ENCODE measurements at places on chromosomes 3 and 15.

DNA sequence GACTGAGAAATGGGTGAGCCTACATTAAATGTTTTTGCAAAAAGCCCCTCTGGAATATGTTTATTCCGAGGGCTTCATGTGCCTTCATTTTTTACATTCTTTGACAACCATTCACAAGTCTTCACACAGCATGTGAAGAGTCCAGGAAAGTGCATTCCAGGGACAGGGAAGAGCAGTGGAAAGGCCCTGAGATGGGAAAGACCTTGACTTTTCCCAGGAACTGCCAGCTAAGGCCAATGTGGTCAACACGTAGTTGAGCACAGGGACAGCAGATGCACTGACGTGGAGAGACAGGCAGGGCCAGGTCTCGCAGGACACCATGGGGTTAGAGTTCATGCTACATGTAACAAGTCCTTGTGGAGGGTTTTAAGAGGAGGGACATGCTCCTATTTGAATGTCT lies 21.7 kb downstream of the SSR3 start:
- DNase-seq: no peak

DNA sequence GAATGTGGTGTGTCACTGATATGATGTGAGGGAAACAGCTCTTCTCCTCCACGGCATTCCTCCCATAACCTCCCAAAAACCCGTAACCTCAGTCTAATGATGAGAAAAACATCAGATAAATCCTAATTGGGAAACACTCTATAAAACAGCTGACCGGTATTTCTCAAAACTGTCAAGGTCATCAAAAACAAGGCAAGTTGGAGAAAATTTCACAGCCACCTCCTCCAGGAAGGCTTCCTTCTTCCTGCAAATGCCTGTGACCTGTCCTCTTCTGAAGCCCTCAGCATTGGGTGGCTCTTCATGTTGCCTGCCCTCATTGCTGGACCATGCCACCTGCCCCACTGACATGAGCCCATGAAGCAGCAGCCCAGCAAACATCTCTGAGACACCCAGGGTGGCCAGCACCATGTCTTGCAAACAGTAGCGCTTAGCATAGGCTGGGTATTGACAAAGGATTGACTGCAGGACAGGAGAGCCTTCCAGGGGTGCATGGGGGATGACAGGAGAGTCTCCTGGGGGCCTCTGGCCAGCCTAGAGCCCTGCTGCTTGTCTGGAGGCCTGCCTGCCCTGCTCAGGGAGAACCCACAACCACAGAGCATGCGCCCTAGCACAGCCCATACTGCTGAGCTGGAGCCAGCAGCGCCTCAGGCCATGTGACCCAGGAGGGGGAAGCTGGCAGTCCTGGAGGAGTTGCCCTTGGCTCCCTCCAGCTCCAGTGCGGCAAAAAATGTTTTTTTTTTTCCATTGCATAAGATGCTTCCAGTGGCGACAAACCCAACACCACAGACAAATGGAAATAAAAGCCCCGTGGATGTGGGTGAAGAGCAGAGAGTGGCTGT lies 49.7 kb downstream of the XXYLT1 start:
- no peak for DNase-seq

DNA sequence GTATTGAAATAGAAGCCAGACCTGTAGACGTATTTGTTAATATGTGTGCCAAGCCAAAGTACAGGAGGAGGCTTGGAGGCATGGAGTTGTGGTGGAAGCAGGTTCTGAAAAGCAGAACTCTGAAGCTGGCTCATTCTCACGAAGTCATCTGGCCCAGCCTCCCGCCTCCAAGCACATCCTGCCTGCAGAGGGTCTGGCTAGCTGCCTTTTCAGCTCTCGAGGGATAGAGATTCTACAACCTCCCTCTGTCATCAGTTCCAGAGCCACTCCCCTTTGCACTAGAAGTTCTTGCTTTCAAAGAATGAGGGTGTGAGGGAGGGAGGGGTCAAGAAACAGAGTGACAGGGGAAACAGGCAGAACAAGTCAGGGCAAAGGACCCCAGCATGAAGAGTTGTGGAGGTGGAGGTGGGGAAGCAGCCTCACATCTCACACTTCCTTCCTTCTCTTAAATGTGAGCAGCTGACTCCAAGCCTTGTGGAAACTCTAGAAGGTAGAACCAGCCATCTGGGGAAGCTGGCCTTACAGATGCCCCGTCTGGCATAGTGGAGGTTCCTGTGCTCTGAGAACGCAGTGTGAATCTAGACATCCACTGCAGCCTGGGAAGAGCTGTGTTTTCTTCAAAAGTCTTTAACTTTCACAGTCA lies 95.3 kb downstream of the SLC49A4 start:
- no peak for DNase-seq

- no peak for DNase-seq
Observed at GRCh38 chr3:36960502-36960901, 15.6 kb upstream of the TRANK1 start.

DNA sequence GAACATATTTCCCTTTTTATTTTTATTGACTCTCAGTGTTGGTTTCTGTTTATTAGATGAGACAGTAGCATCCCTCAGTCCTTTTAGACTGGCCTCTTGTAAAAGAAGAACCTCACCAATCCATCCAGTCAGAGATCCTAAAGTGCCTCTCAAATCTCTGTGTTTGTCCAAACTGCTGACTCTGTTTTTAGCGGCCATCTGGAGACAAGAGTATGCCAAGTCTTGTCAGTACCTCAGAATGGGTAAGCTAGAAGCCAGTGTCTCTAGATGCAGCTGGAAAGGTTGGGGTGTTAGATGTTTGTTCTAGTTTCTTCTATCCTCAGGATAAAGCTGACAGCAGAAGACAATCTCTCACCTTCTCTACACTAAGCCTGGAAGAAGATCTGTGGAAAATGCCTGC lies 537.7 kb upstream of the ZNF385D start:
- no peak for DNase-seq

DNA sequence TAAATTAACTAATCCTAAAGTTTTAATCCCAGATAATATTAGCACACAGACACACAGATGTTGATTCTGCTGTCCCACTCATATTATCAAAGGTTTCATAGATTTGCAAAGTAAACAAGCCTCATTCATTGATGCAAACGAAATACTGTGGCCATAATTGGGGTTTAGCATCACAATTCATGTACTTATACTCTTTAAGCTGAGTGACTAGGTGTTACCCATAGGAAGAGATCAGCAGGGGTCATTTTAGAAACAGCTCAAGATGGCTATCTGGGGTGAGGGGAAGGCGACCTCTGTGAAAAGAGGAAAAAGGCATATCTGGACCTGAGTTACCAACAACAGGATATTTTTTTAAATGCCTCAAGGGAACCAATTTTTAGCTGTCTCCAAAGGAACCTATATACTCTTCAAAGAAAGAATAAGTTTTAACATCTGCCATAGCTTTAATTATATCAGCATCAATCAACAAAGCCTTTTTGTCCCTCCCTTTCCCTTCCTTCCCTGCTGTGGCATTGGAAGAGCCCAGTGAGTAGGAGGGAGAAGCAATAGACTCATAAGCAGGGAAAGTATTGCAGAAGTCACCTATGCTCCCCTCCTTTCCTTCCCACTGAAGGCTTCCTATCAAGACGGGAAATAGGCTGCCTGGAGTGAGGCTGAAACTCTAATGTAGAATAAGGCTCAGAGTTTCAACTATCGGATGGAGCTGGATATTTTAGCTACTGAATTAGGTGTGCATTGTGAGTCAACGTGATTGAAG lies 553.4 kb downstream of the ZIC1 start:
- no peak for DNase-seq

DNA sequence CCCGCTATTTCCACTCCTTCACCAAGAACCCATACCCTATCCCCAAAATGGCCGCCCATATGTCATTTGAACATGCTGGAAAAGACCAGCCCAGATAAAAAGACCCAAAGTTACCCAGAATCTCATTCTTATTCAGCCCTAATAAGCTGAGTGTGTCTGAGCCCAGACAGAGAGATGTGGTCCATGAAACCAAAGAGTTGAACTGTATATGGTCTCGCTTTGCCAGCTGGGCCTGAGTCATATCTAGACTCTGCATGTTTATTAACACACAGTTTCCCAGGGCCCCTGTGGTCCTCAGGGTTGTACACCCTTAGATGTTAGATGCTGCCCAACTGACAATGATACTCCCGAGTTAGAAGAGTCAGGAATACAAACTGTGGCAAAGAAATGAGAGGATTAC lies 201.9 kb upstream of the STRIT1 start:
- no peak for DNase-seq

GRCh38 chr15:48374472-48374871 lies 43.2 kb downstream of the DUT start:
- DNase-seq: no peak

- DNase-seq: no peak
Observed at GRCh38 chr3:188860147-188860546, 311.6 kb upstream of the TPRG1 start.

DNA sequence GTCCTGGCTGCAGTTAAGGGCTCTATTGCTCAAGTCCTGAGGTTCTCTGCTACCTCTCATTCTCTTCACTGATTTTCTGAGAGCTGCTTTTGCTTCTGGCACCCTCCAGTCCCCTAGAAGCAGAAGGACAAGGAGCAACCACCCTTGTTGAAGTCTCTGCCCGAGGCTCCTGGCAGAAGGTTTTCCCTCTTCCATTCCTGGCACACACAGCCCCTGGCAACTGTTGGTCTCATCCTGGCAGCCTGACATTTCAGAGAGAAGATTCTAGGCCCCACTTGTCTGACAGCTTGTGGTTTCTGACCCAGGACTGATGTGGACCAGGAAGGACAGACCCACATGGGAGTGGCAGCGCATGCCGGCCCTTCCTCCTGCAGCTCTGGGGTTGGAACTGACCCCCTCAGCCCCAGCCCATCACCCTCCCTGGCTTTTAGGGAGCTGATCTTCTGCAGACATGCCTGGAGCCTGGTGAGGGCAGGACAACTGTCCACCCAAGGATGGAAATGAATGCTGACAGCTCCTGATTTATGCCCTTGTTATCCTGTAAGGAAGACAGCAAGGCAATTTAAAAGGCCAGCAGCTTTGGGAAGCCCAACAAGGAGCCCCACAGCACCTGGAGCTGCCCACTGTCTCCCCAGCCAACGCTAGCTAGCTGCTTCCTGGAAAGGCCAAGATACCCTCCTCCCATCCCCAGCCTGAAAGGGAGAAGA lies 13.0 kb upstream of the NTRK3 start:
- DNase-seq: no peak

- DNase-seq: no peak
Observed at GRCh38 chr3:188217726-188218125, 63.8 kb downstream of the LPP start.

DNA sequence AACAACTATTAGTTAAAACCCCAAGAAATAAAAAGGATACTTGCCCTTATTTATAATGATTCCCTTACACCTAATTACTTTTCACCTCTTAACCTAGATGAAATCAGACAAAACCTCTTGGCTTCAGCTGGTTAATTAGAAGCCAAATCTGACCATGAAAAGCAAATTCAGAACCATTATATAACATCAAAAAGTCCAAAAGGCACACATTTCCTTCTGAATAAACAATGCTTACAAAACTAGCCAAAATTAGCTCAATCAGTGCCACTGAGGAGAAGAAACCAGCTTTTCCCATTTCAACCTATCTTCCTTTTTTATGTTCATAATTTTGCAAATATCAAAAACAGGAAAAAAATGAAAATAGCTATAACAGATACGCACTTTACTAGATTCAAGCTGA lies 3.2 kb downstream of the EHHADH start:
- DNase-seq: no peak

- no peak for DNase-seq
Observed at GRCh38 chr3:23038471-23038870, 164.7 kb upstream of the UBE2E2 start.

DNA sequence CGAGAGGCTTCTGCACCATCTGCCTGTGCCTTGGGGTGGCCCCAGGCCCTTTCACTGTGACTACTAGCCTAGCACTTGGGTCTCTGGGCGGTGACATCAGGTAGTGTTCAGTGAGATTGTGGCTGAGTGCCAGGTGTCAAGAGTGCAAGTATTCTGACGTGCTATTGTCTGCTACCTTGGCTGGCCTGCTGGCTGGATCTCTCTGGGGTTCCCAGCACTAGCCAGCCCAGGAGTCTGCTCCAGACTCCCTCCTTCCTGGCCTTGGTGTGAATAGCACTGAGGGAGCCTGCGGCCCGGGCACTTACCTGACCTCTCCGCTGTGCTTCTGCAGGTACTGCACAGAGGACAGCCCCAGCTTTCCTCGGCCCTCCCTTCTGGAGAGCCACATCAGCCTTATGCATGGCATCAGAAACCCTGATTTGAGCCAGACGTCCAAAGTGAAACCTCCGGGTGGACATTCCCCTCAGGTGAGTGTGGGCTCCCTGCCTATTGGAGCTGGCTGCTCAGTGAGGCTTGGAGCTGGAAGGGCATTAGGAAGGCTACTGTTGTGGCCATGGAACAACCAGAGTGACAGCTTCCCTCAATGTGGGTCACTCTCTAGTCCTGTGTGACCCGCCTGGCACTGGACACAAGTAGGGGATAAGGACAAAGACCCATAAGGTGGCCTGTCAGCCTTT lies 17.5 kb upstream of the ALPK3 start:
- DNase-seq: no peak
